ENCODE measurements at places on chromosomes 5 and 9.

DNA sequence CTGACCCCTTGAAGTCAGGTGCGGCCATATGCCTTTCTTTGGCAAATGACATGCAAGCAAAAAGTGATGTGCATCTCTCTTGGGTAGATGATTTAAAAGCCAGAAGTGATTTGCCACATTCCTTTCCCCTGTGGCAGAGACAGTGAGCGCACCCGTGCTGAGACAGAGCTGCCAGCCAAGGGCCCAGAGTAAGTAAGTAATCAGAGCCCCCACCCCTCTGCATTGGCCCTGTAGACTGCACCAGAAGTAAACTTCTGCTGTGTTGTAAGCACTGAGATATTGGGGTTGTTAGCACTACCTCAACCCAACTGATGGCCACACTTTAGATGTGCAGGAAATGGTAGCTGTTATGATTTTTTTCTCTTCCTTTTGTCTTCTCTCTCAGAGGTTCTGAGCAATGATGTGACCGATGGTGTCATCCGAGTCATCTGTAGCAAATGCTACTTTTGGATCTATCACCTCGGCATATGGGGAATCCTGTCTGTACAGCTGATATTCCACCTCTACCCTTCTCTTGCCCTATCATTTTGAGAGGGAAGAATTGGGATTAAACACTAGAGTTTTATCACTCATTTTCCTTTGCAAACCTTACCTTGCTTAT lies 58.0 kb downstream of the DOCK2 start:
- no peaks in the 10 kb centered on the region for H3K4me1 ChIP-seq
- no peak overlapping the region for H3K27ac ChIP-seq
- no peaks in the 10 kb centered on the region for H3K36me3 ChIP-seq
- no peak overlapping the region for H3K4me3 ChIP-seq
- no peaks in the 10 kb centered on the region for H3K27me3 ChIP-seq
- no peak for DNase-seq

DNA sequence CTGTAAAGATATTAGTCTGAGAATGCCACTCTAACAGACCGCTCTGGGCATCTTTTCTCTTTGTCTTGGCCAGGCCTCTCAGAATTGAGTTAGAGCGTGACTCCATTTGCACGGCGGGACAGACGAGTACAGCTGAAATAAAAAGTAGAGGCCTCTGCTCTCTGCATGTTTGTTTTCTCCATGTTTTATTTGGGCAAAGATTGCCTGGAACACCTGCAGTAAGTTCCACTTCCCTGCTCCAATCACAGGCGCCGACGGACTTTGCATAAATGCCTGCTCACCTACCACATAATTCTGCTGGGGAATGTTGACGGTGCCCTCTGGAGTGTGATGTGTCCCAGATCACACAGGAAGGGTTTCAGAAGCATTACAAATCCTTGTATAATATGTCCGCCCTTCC lies 10.6 kb downstream of the SPOCK1 start:
- DNase-seq = no peak
- no peaks in the 10 kb centered on the region for H3K36me3 ChIP-seq
- peaks cover 17% of the 10 kb centered on the region for H3K4me1 ChIP-seq
- H3K4me3 ChIP-seq = no peak overlapping the region
- H3K27me3 ChIP-seq = no peaks in the 10 kb centered on the region

- H3K4me1 ChIP-seq = peaks cover 24% of the 10 kb centered on the region
- no peaks in the 10 kb centered on the region for H3K27me3 ChIP-seq
- no peak overlapping the region for H3K4me3 ChIP-seq
- no peak overlapping the region for H3K27ac ChIP-seq
- DNase-seq = no peak
Measured at GRCh38 chr5:158942217-158942616, 157.5 kb downstream of the EBF1 start.

DNA sequence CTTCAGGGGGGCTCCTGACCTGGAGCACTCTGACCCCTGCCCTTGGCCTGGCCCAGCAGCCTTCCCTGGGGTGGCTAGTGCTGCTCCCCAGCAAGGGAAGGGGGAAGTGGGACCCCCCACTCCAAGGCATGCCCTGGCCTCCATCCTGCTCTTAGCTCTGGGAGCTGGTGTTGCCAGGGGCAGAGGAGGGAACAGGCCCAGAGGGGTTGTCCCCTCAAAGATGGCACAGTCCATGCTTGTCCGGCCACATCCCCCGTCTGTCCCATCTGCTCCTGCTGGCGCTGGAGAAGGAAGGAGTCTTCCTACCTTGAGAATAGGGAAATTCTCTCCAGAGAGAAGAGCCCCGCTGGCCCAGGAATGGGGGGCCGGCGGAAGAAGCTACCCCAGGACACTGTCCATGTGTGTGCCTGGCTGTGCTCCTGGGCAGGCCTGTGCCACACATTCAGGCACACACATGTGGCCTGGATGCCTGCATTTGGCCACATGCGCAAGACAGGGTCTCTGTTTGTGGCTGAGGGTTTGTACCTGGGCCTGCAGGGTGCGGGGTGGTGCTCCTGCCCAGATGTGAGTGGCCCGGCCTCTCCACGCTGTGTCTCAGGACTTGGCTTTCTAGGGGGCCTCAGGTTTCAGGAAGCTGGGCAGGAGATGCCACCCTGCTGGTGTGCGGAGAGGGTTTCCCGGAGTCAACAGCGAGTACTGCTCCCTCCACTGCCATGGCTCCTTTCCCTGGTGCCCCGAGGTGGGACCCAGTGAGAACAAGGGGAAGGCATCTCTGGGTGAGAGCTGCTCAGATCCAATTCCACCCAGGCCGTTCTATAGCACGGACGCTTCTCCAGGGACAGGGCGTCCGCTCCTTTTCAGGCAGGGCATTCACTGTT lies 247.1 kb downstream of the PBX3 start:
- no peaks in the 10 kb centered on the region for H3K27me3 ChIP-seq
- no peak overlapping the region for H3K27ac ChIP-seq
- DNase-seq = no peak
- no peaks in the 10 kb centered on the region for H3K4me1 ChIP-seq
- no peak overlapping the region for H3K4me3 ChIP-seq

DNA sequence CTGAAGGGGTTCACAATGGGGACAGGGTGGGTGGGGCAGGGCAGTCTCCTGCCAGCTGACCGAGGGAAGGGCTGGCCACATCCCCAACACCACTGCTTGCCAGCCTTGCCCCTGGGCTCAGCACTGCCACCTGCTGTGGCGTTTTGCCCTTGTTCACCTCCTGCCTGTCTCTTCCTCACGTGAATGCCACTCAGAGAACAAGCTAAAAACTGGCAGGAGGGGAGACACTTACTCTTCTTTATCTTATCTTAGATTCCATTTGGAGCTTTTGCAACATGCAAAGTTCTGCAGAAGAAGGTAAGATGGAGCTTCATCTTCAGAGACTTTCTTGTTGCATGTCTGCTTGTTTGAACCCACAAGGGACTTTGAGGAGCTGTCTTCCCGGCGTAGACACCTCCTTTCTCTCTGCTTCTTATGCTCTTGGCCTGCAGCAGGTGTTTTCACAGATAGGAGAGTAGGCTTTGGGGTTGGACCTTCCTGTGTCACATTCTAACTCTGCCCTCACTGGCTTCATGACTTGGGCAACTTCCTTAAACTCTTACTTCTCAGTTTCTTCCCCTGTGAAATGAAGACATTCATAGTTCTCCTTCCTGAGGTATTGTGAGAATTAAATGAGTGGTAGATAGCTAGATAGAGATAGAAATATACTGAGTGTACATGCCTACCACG lies 4.1 kb downstream of the LRSAM1 start:
- H3K36me3 ChIP-seq = peaks cover 33% of the 10 kb centered on the region
- H3K27me3 ChIP-seq = no peaks in the 10 kb centered on the region
- no peak overlapping the region for H3K4me3 ChIP-seq
- DNase-seq = no peak

- H3K4me1 ChIP-seq = peaks cover 28% of the 10 kb centered on the region
- peak within 1 kb of the TSS; percentile 86 for H3K4me3 ChIP-seq
- H3K36me3 ChIP-seq = no peaks in the 10 kb centered on the region
- H3K27me3 ChIP-seq = no peaks in the 10 kb centered on the region
- peak within 1 kb of the TSS; percentile 96 for H3K27ac ChIP-seq
Measured at GRCh38 chr5:88883059-88883835, at the start of gene MEF2C. TSS of gene MEF2C (minus strand) at chr5:88883184. CDS start at chr5:88823788, 59,396 bp downstream.

- H3K27ac ChIP-seq = no peak overlapping the region
- H3K4me1 ChIP-seq = no peaks in the 10 kb centered on the region
- no peaks in the 10 kb centered on the region for H3K36me3 ChIP-seq
- no peak overlapping the region for H3K4me3 ChIP-seq
- H3K27me3 ChIP-seq = no peaks in the 10 kb centered on the region
Measured at GRCh38 chr5:103657301-103657700, 94.7 kb upstream of the NUDT12 start.

DNA sequence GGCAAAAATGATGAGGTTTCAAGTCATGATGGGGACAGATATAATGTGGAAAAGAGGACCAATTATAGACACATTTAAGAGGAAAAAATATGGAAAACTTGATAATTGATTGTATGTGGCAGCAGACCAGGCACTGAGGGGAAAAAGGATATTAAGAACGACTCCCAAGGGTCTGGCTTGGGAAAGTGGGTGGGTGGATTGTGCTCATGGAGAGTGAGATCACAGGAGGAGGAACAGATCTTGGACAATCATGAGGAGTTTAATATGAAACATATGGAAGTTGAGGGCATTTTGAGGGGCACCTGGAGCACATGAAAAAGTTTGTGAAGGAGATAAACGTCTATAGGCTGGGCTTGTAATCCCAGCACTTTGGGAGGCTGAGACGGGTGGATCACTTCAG lies 454.3 kb upstream of the KLF4 start:
- H3K4me3 ChIP-seq = no peak overlapping the region
- DNase-seq = no peak
- no peaks in the 10 kb centered on the region for H3K36me3 ChIP-seq
- no peak overlapping the region for H3K27ac ChIP-seq
- no peaks in the 10 kb centered on the region for H3K27me3 ChIP-seq

GRCh38 chr5:88660947-88661805 lies 221.8 kb downstream of the MEF2C start:
- peaks cover 15% of the 10 kb centered on the region for H3K4me1 ChIP-seq
- H3K27me3 ChIP-seq = peaks cover 64% of the 10 kb centered on the region
- no peaks in the 10 kb centered on the region for H3K36me3 ChIP-seq
- no peak overlapping the region for H3K27ac ChIP-seq
- H3K4me3 ChIP-seq = peak overlapping the region; percentile 69

GRCh38 chr9:33234511-33235467 lies 5.2 kb upstream of the SPINK4 start:
- no peak overlapping the region for H3K4me3 ChIP-seq
- H3K4me1 ChIP-seq = no peaks in the 10 kb centered on the region
- no peaks in the 10 kb centered on the region for H3K27me3 ChIP-seq
- no peak overlapping the region for H3K27ac ChIP-seq

DNA sequence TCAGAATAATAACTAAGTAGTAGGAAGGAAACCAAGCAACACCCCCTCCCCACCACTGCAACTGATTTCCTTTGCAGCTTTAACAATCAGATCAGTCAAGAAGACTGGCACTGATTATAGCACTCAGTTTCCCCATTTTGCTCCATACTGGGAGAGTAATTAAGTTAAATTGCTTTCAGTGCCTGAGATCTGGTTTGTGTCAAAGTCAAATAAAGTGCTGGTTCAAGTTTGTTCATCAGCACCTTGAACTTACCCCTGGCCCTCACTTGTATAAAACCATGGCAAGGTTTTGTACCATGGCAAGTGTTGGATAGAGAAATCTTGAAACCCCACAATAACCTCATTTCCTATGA lies 290.2 kb upstream of the SEMA6A start:
- H3K36me3 ChIP-seq = no peaks in the 10 kb centered on the region
- H3K27ac ChIP-seq = no peak overlapping the region
- H3K4me3 ChIP-seq = no peak overlapping the region
- no peak for DNase-seq
- no peaks in the 10 kb centered on the region for H3K4me1 ChIP-seq

- no peaks in the 10 kb centered on the region for H3K36me3 ChIP-seq
- H3K4me1 ChIP-seq = peaks cover 17% of the 10 kb centered on the region
- H3K27me3 ChIP-seq = no peaks in the 10 kb centered on the region
Measured at GRCh38 chr5:32542216-32543059, 42.9 kb upstream of the SUB1 start.

GRCh38 chr9:126743041-126743440 lies 61.8 kb upstream of the ZBTB43 start:
- H3K4me3 ChIP-seq = no peak overlapping the region
- H3K4me1 ChIP-seq = no peaks in the 10 kb centered on the region
- no peak overlapping the region for H3K27ac ChIP-seq
- no peaks in the 10 kb centered on the region for H3K36me3 ChIP-seq

- H3K27ac ChIP-seq = peak overlapping the region; percentile 99
- H3K4me1 ChIP-seq = peaks cover 21% of the 10 kb centered on the region
- H3K27me3 ChIP-seq = no peaks in the 10 kb centered on the region
Measured at GRCh38 chr5:137753691-137754187, 424 bp downstream of the HNRNPA0 start.

DNA sequence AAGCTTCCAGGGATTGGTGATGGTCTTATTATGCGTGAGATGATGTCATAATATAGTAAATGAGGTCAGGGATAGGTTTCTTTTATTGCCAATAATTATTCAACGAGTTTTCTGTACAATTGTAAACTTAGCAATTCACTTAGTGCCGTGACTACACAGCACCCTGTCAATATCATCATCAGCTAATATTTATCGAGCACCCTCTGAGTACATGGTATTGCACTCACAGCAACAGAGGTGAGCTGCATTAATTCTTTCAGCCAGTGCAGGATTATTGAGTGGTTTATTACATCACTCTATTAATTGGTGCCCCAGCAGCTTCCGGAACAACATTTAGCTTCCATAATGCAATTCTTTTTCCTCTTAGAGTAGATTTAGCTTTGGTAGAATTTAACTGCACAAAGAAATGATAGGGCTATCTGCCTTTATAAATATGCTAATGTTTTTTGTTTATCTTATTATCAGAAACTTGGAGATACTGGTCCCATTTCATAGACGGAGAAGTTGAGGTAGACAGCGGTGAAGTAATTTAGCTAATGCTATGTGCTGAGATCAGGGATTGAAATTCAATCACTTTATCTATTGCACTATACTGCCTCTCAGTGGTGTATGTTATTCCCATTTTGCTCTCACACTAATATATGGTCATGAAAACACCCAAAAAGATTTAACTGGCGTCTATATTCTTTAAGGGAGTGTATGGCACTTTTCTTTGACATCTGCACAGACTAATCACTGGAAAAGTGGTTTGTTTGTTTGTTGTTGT lies 726.1 kb upstream of the WWC1 start:
- H3K27me3 ChIP-seq = no peaks in the 10 kb centered on the region
- no peak for DNase-seq
- H3K4me1 ChIP-seq = no peaks in the 10 kb centered on the region
- no peak overlapping the region for H3K4me3 ChIP-seq
- no peak overlapping the region for H3K27ac ChIP-seq

DNA sequence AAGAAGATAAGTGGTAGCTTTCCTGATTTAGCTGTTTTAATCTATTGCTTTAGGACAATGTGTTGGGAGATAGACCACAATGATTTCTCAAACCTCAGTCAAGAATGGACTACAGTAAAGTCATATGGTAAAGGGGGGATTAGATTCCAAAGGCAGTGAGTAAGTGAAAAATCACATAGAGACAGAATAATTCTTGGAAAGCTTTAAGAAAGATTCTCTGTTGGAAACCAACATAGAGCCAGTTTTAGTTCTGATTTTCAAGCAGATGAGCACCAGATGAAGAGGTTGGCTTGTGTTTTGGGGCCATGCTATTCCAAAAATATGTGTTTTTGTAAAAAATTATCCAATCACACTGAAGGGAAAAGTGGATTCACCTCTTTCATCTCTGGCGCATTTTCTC lies 256.8 kb upstream of the RPS23 start:
- H3K4me3 ChIP-seq = no peak overlapping the region
- no peaks in the 10 kb centered on the region for H3K27me3 ChIP-seq
- no peaks in the 10 kb centered on the region for H3K36me3 ChIP-seq
- H3K4me1 ChIP-seq = peaks cover 6% of the 10 kb centered on the region

- DNase-seq = no peak
- no peaks in the 10 kb centered on the region for H3K27me3 ChIP-seq
- no peaks in the 10 kb centered on the region for H3K36me3 ChIP-seq
- peaks cover 21% of the 10 kb centered on the region for H3K4me1 ChIP-seq
- no peak overlapping the region for H3K27ac ChIP-seq
Measured at GRCh38 chr5:9516591-9516990, 29.3 kb downstream of the SEMA5A start.
